ENCODE measurements at places on chromosomes 5 and 9.

DNA sequence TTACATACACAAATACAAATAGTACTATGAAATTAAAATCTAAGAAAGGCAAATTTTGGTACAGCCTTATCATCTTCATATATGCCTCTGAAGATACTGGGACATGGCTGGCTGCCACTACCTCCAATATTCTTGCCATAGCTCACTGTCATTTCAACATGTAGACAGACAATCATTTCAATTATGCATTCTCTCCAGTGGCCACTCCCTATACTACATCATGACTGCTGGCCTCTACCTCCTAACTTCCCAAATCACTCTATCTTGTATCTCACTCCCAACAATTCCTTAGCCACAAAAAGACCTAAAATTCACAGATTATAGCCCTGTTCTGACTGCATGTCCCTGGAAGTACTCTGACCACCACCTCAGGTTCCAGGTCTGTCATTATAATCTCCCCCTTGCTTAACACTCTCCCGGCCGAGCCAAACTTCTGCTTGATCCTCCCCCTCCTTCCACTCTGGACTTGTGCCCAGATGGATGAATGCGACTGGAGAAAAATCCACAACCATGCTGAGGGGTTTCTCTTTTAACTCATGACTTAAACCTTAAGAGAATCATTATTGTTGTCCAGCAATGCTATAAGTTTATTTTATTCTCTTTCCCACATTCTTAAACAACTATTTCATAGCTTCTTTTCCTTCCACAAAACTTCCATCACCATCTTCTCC lies 225.3 kb upstream of the TLE4 start:
- no peak overlapping the region for H3K4me3 ChIP-seq
- H3K36me3 ChIP-seq = no peaks in the 10 kb centered on the region
- no peaks in the 10 kb centered on the region for H3K27me3 ChIP-seq
- no peak overlapping the region for H3K27ac ChIP-seq

DNA sequence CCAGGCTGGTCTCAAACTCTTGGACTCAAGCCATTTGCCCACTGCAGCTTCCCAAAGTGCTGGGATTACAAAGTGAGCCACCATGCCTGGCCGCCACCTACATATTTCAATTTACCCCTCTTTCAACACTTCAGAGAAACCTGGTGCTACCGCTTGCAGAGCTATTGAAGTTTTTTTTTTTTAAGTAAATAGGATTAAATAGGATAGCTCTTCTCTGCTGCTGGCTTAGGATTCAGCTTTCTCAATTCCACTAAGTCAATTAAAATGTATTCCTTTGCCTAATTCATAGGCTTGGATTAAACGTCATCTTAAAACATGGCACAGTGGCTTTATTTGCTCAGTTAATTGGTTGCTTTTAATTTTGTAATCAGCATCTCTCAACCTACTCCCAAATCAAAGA lies 41.0 kb downstream of the KIAA1191 start:
- no peaks in the 10 kb centered on the region for H3K4me1 ChIP-seq
- no peak overlapping the region for H3K27ac ChIP-seq
- H3K27me3 ChIP-seq = no peaks in the 10 kb centered on the region
- no peak for DNase-seq

DNA sequence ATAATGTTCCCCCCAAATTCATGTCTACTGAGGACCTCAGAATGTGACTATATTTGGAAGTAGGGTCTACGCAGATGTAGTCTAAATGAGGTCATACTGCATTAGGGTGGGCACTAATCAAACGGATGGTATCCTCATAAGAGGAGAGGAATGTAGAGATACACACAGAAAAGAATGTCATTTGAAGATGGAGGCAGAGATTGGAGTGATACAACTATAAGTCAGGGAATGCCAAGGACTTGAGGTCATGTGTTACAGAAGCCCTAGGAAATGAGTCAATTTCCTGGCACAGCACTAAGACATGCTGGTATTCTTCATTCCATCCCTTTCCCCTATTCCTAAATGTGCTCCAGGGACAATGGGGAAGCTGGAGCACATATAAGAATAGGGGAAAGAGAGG lies 758 bp upstream of the PDCD1LG2 start:
- H3K27ac ChIP-seq = no peak overlapping the region
- H3K36me3 ChIP-seq = no peaks in the 10 kb centered on the region
- no peak overlapping the region for H3K4me3 ChIP-seq

DNA sequence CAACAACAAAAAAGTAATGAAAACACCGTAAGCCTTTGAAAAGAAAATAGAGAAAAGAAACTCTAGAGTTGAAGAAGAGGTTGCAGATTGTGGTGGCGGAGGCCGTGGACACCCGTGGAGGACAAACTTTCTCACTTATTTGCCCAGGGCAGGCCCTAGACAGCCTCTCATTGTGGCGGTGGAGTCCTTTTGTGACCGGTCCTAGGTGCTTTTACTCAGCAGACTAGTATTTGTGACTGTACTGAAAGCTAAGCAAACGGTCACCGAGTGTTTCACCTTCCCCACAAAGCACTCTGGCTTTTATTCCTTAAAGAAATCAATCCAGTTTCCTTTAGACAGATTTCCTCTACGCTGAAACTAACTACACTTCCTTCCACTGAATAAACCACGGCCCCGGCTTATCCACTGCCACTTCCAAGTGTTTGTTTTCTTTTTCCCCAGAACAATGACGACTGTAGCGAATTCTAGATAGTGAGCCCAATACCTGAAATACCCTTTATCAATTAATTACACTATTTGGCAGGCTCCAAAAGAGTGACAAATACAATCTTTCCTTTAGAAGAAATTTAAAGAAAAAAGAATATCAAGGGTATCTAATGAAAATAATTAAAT lies 210.2 kb upstream of the TARS1 start:
- no peak overlapping the region for H3K27ac ChIP-seq
- no peaks in the 10 kb centered on the region for H3K4me1 ChIP-seq
- DNase-seq = no peak
- no peaks in the 10 kb centered on the region for H3K36me3 ChIP-seq
- no peak overlapping the region for H3K4me3 ChIP-seq
- no peaks in the 10 kb centered on the region for H3K27me3 ChIP-seq

DNA sequence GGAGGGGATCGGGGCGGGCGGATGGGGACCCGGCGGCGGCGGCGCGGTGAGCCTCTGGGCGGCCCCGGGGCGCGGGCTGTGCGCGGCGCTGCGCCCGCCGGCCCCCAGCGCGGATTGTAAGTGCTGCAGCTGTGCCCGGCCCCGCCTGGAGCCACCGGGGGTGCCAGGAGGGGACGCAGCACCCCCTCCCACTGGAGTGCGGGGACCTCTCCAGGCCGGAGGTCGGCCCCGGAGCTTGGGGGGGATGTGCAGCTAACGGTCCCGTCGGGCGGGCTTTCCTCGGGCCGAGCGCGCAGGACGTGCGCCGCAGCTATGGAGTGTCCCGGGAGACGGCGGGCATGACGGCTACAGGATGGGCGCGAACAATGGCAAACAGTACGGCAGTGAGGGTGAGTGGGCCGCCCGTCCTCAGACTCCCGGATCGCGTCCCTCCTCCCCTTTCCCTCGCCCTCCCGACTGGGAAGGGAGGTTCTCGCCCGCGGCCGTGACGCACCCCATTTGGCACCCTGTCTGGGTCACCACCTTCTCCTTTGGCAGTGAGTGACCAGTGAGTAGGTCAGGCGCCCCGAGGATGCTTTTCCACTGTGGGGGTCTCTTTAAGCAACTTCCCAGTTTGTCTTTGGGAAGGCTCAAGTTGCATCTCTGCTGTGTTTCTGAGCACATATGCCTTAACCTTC lies 483 bp downstream of the FBXL7 start:
- no peak overlapping the region for H3K27ac ChIP-seq
- no peaks in the 10 kb centered on the region for H3K36me3 ChIP-seq
- no peaks in the 10 kb centered on the region for H3K4me1 ChIP-seq

GRCh38 chr5:16143361-16144049 lies 36.1 kb downstream of the MARCHF11 start:
- H3K27ac ChIP-seq = no peak overlapping the region
- H3K4me3 ChIP-seq = no peak overlapping the region
- H3K27me3 ChIP-seq = no peaks in the 10 kb centered on the region
- no peaks in the 10 kb centered on the region for H3K36me3 ChIP-seq
- H3K4me1 ChIP-seq = no peaks in the 10 kb centered on the region
- no peak for DNase-seq

DNA sequence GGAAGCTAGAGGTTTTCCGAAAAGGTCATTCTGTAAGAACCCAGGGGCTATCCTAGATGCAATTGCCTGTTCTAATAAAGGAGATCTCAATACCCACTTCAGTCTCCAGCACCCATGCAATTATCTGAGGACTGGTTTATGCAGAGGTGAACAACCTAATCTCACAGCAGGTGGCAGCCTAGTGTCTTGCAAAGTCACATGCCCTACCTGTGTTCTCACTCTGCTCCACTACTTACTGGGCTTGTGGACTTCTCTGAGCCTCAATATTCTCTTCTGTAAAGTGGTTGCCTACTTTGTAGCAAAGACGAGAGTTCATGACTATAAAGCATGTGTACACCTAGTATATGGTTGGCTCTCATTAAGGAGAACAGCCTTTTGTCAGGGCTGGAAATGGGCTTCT lies 21.0 kb upstream of the ALDH1B1 start:
- peaks cover 2% of the 10 kb centered on the region for H3K27me3 ChIP-seq
- no peak overlapping the region for H3K27ac ChIP-seq
- H3K4me1 ChIP-seq = no peaks in the 10 kb centered on the region
- DNase-seq = peak; percentile 23
- no peaks in the 10 kb centered on the region for H3K36me3 ChIP-seq
- H3K4me3 ChIP-seq = no peak overlapping the region

GRCh38 chr5:1526681-1527131 lies 2.9 kb upstream of the LPCAT1 start:
- H3K4me1 ChIP-seq = peaks cover 22% of the 10 kb centered on the region
- DNase-seq = no peak
- no peaks in the 10 kb centered on the region for H3K36me3 ChIP-seq
- no peaks in the 10 kb centered on the region for H3K27me3 ChIP-seq
- H3K27ac ChIP-seq = no peak overlapping the region
- no peak overlapping the region for H3K4me3 ChIP-seq

GRCh38 chr9:35976726-35977125 lies 18.8 kb upstream of the OR2S2 start:
- no peak overlapping the region for H3K27ac ChIP-seq
- H3K36me3 ChIP-seq = no peaks in the 10 kb centered on the region
- H3K27me3 ChIP-seq = peaks cover 59% of the 10 kb centered on the region
- no peak overlapping the region for H3K4me3 ChIP-seq
- no peak for DNase-seq
- no peaks in the 10 kb centered on the region for H3K4me1 ChIP-seq

- H3K4me3 ChIP-seq = no peak overlapping the region
- no peak for DNase-seq
- no peaks in the 10 kb centered on the region for H3K4me1 ChIP-seq
- no peaks in the 10 kb centered on the region for H3K27me3 ChIP-seq
- no peaks in the 10 kb centered on the region for H3K36me3 ChIP-seq
- H3K27ac ChIP-seq = no peak overlapping the region
Observed at GRCh38 chr5:82319651-82320376, 41.7 kb upstream of the RPS23 start.

DNA sequence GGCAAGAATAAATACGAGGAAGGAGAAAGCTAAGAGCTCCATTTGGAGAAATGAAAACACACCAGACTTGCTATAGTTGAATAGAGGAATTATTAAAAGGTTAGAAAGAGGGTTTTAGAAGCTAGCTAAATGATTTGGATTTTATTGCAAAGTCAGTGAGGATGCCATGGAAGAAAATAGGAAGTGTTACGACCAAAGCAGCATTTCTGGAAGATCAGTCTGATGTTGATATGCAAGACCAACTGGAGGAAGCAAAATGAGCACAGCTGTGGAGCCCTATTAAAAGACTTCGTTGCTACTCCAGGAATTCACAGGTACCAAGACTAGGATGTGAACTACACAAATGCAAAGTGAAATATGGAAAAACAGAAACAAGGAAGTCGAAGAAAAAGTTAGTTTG lies 2.1 kb downstream of the DHX29 start:
- H3K4me1 ChIP-seq = peaks cover 44% of the 10 kb centered on the region
- peaks cover 5% of the 10 kb centered on the region for H3K36me3 ChIP-seq

- no peaks in the 10 kb centered on the region for H3K27me3 ChIP-seq
- H3K4me3 ChIP-seq = no peak overlapping the region
- no peaks in the 10 kb centered on the region for H3K36me3 ChIP-seq
- H3K27ac ChIP-seq = no peak overlapping the region
- peaks cover 17% of the 10 kb centered on the region for H3K4me1 ChIP-seq
- no peak for DNase-seq
Observed at GRCh38 chr9:136745389-136746154, 2.8 kb downstream of the LCN6 start.

DNA sequence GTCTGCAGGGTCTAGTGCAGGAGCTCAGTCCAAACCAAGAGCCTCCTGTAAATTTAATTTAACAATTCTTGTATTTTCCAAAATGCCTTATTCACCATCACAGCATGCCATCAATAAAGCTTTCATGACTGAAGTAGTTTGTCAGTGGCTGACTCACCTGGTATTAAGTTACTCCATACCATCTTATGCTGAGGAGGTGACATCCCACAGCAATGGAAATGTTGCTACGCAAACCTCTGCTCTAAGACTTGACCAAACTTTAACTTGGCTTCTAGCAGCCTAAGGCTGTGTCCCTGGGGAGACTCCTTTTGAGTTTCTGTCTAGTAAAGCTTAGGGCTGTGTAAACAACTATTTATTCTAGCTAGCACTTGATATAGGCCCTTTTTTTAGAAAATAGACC lies 1231.3 kb upstream of the CDH18 start:
- H3K36me3 ChIP-seq = no peaks in the 10 kb centered on the region
- no peak overlapping the region for H3K4me3 ChIP-seq
- H3K27me3 ChIP-seq = no peaks in the 10 kb centered on the region
- H3K27ac ChIP-seq = no peak overlapping the region

DNA sequence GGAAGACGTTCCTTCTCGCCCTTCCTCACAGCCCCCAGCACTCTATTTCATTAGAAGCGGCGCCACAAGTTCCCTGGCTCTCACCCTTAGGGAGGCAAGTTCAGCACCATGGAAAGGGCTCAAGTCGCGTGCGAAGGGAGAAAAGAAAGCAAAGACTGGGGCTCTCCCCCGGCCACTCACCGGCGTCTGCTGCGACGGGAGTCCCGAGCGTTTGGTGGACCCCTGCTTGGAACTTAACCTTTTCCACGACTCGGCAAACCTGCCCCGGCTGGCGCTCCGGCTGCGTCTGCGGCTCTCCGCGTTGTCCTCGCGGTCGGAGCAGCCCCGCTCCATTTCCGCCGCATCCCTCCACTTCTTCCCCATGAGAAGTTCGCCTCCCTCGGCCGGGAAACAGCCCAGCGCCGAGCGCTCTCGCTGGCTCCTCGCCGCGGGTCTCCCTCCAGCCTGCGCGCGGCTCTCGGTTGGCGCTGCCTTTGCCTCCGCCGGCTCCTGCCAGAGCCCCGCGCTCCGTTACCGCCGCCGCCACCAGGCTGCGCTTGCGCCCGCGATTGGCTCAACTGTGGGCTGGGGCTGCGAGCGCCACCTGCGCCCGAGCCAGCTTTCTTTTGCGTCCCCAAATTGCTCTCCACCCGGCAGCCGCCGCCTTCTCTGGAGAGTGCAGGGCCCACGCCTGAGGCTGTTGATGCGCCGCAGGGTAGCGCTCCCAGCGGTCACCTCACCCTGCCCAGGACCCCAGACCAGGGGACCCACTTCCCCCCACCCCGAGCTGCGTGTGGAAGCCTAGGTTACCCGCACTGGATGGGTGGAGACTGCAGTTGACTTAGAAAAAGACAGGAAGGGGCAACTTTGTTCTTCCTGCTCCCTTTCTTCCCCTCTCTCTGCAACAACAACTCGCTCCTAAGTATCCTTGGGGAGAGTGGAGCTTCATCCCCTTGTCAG lies 321.6 kb downstream of the CEMIP2 start:
- no peaks in the 10 kb centered on the region for H3K4me1 ChIP-seq
- no peak overlapping the region for H3K27ac ChIP-seq
- peaks cover 21% of the 10 kb centered on the region for H3K27me3 ChIP-seq
- no peaks in the 10 kb centered on the region for H3K36me3 ChIP-seq

GRCh38 chr5:14295610-14296009 lies 152.5 kb downstream of the TRIO start:
- no peak for DNase-seq
- no peaks in the 10 kb centered on the region for H3K36me3 ChIP-seq
- no peaks in the 10 kb centered on the region for H3K27me3 ChIP-seq
- H3K27ac ChIP-seq = no peak overlapping the region
